ENCODE measurements at places on chromosomes 2 and 18.

DNA sequence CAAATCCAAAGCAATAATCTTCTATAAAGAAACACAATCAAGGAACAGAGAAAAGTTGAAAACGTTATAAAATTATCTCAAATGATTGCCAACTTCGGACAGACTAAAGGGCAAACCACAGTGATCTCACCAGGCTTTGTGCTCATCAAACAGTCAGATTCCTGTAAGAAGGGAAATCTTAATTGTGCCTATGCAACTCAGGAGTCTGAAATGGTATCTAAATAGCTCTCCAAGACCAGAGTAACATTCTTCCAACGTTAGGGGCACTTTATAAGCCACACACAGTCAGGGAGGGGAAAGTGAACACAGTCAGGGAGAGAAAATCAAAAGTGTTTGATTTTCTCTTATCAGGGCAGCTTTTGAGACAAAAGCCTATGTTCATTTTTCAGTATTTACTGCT, 29.4 kb downstream of the PLEKHM3 start:
- no peak for DNase-seq

DNA sequence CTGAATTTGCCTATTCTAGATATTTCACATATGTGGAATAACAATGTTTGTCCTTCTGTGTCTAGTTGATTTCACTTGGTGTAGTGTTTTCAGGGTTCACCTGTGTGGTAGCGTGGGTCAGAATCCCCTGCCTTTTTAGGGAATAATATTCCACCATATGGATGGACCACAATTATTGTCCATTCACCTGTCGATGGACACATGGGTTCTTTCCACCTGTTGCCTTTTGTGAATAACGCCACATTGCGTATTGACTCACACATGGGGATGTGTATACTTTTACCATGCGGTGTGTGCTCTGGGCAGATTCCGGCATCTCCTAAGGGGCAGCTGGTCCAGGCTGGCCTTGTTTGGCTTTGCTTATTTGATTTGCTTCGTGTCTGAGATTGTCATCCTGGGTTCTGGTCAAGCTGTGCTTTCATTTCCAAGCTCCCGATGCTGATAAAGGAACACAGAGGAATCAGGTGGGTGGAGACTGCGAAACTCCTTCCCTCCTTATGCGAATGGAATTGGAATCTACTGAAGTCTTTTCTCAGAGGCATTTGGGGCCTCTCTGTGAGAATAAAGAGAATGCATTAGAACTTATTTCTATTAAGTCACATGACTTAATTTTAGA, 18.9 kb upstream of the ALLC start:
- no peak for DNase-seq

GRCh38 chr18:58359218-58359617, 269.7 kb downstream of the ALPK2 start:
- no peak for DNase-seq

DNA sequence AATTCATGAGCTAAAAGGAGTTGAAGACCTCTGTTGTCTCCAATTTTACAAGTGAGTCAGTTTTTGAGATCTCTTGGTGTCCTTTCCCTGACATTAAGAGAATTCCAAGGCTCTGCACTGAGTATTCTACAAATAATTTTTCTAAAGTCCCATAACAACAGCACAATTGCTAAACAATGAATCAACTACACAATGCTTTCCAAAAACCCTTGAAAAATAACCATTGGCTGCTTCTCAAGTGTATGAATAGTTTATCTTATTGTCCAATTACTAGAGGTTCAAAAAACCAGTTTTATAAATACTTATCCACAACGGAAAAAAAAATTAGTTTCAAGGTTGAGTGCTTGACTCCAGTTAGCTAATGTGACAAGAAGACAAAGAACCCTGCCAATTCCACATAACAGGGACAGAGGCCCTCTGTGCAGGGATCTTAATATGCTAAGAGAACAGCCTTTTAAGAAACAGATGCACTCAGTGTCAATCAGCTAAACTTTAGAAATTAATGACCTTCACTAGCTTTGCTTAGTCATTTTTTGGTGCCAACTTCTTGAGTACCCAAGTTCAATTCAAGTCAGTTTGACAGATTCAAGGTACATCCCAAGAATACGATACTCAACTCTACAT, 266.6 kb upstream of the CYP26B1 start:
- no peak for DNase-seq

- no peak for DNase-seq
Measured at GRCh38 chr2:226738821-226739544, 60.6 kb downstream of the IRS1 start.

DNA sequence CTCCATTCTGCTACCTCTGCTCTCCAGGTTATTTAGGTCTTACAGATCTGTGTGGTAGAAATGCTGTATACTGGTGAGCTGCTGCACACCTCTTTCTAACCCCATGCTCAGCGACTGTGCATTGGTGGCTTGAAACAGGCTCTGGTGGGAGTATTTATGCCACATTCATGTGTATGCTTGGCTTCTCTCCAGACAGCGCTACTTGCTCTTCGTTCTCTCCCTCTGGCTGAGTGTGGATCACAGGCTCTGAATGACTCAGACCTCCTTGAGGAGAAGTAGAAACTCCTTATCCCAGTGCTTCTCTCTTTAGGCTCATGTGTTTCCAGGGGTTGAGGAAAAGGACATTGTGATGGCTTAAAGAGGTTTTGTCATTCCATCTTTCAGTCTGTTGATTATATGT, 54.9 kb downstream of the FHOD3 start:
- DNase-seq = no peak

DNA sequence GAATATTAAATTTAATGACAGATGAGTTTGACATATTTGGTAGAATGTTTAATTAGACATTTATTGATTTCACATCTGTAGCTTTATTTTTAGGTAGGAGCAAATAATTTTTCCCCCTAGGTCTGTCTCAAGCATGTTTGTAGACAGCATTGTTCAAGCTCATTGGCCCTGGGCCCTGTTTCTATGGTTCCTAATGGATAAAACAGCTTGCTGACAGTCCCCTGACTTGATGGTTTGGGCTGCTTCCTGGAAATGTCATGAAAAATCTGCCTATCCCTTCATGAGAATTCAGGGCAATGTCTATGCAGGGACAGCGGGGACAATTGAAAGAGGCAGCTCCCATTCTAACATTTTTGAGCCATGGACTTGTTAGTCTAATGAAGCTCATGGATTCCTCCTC, 14.6 kb upstream of the MEP1B start:
- DNase-seq = no peak

DNA sequence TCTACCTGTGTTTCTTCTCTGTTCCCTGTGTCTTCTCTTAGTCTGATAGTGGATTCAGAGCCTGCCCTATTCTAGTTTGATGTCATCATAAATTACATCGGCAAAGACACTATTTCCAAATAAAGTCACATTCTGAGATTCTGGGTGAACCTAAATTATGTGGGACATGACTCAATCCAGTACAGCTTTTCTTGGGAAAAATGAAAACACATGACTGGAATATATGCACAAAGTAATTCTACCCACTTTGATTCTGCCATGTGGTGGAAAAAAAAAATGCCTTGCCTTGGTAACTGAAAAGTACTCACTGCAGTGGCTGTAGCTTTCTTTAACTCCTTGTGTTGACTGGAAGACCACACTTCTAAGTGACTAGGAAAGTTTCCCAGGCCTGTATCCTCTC, 73.7 kb downstream of the LRATD1 start:
- no peak for DNase-seq

DNA sequence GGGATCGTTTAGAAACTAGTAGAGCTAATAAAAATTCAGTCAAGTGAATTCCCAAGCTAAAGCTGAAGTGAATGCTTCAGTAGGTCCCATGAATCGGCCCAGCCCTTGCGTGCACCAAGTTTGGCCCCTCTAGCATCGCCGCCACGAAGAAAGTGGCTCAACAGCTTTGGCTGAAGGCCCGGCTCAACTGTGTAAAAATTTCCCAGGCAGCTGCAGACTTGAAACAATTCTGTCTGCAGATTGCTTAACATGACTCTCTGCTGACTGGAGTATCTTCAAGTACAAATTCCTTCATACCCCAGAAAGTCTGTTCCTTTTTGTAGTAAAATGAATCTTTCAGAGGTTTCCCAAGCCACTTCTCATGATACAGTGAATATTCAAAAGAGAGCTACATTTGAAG, 32.7 kb downstream of the ALMS1 start:
- no peak for DNase-seq

DNA sequence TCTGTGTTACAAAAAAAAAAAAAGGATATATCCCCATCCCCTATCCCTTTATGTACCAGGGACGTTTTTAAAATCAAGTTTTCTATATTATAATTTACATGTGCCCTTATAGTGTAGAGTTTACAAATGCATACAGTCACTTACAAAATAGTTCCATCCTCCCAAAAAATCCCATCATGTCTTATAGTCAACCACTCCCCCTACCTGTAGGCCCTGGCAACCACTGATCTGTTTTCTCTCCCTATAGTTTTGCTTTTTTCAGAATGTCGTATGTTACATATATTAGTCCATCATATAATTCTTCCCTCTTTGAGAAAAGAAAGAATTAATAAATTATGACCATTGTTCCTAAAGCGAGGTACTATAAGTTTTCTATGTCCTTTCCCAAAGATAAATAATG, 17.8 kb downstream of the CFAP210 start:
- no peak for DNase-seq

- DNase-seq = no peak
Measured at GRCh38 chr2:39469807-39470206, 32.7 kb upstream of the MAP4K3 start.

- peak; percentile 35 for DNase-seq
Measured at GRCh38 chr2:13014783-13015182, 298.0 kb downstream of the TRIB2 start.

- DNase-seq = no peak
Measured at GRCh38 chr2:46632349-46632748, 153.0 kb downstream of the TMEM247 start.

DNA sequence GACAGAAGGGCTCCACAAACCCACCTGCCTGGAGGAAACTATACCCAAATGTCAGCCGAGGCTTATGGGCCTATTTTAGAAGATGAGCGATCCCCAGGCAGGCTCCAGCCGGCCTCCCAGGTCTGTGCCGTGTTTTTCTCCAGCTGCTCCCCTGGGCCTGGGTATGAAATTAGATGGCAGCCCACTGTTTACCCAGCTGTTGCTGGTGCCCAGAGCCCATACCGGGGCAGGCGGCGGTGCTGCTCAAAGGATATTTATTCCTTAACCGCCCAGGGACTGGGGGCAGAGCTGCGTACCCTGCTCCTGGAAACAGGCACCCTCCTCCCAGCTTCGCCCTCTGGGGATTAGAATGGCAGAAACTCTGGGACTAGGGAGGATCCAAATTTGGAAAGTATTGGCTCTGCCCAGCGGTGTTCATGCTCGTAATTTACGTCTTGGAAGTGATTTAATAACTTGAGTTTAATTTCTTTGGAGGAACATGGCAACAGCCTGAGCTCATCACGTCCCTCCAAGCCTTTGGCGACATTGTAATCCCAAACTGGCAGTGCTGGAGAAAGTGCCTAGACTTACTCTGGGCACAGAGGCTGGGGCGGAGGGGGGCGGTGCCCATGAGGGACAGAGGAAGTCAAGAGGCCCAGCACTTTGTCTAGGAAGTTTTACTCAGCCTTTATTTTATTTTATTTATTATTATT, 199.2 kb downstream of the KLHL29 start:
- peak; percentile 50 for DNase-seq

DNA sequence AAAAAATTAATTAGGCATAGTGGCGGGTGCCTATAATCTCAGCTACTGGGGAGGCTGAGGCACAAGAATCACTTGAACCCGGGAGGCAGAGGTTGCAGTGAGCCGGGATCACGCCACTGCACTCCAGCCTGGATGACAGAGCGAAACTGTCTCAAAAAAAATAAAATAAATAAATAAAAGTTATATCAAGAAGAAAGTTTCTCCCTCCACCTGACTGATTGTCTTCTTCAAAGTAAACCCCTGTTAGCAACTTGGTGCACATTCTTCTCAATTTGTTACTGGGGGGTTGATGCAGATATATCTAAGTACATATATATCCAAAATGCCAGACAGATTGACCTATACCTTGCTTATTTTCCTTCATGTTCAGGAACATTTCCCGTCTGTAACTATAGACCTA, 5.2 kb upstream of the MYCN start:
- DNase-seq = no peak

GRCh38 chr2:219344751-219345430, 12.3 kb upstream of the RESP18 start:
- no peak for DNase-seq

- DNase-seq = no peak
Measured at GRCh38 chr18:62664414-62664813, 50.9 kb upstream of the PHLPP1 start.

- DNase-seq = no peak
Measured at GRCh38 chr2:65425276-65425675, 7.1 kb downstream of the SPRED2 start.

DNA sequence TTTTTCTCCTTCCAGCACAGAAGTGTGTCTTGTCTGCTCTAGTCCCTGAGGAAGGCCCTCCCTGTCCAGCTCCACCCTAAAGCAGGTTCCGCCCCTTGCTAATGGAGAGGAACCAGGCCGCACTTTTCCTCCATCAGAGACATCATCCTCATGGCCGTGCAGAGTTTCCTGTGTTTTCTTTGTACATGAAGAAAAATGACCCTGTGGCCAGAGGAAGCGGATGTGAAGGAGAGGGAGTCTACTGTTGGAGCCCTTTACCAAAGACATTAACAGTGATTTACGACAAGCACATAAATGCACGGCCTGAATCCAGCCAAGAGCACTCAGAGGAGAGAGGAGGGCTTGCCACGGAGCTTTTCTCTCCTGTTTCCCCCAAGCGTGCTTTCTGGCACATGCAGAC, 109.5 kb downstream of the RNF144A start:
- no peak for DNase-seq

DNA sequence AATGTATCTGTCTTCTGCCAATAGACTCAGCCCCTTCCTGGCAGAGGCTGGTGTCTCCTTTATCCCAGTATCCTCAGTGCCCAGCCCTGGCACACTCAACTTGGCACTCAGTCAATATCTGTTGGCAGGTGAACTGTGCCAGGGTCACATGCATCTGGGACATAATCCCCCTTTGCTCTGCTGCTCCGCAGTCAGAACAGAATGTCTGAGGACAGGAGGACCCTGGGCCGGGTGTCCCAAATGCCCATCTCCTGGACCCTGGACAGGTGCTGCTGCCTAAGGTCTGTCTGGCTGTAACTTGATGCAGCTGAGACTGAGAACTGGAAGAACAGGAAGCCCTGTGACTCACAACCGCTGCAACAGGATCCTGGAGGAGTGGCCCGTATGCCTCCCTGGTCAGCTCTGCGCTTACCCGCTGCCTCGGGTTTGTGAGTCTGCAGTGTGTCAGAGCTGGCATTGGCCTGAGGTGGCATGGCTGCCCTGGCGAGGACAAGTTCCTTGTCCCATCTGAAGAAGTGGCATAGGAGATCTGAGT, 11.4 kb downstream of the HK2 start:
- no peak for DNase-seq
